ENCODE measurements at places on chromosomes 3 and 15.

DNA sequence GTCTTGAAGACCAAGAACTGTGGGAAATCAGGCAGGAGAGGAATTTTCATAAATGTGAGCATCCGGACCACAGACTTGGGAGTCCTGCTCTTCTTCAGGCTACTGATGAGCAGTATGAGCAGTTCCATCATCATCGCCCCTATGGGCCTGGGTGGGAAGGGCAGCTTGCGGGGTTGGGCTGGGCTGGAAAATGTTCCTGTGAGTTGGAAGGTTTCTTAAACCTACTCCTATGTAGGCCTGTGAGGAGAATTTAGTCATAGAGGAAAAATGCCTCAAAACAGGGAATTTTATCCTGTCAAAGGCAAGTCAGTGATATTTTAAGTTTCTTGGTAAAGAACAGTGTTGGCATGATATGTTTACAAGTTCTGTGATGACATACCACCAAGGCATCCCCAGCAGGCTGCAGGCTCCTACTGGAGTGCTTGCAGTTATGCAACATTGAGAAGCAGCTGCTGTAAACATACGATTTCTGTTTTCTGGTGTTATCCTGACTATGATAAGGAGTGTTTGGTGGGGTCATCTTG, 10.3 kb downstream of the MASP1 start:
- DNase-seq, result no peak

DNA sequence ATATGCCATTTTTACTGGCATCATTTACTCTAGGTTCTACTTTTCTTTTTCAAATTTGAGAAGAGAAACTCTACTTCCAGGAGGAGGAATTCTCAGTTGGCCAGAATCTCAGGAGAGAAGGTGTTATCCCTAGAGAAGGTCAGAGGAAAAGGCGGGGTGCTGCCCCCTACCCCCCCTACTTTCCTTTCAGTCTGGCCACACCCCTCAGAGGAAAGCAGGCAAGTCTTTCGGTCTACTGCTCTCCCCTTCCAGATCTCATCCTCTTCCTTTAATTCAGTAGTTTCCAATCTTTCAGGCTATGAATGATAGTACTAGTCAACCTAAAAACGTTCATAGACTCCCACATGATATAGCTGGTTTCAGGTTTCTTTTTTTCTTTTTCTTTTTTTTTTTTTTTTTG, 366.5 kb upstream of the TBL1XR1 start:
- no peak for DNase-seq

DNA sequence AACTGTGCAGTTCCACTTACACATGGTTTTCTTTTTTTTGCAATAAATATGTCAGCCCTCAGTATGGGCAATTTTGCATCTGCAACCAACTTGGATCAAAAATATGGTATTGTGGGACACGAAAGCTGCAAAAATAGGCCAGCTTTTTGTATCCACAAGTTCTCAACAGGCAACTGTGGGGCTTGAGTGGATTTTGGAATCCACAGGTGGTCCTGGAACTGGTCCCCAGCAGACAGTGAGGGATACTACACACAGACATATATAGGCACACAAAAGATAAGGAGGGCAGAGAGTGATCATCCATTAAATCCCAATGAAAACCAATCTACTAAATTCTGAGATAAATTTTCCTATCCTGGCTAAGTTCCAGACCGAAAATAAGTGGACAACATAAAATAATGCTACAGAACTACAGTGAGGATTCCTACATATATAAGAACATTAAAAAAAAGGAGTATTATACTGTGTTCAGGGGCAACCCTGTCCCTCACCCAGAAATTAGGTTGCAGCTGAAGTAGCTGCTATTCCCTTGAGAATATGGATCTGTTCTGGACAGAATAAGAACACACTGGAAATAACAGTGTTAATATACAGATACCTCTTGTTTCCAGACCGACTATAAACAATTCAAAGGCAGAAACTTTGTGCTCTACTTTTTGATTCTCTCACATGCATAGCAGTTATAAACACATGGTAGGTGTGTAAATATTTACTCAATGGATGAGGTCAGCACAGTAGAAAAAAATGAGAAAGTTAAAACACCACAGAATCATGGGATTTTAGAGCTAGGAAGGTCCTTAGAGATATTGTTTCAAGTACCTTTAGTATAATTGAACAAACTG, 25.4 kb downstream of the DENND4A start:
- no peak for DNase-seq

GRCh38 chr3:12198301-12198700, 39.6 kb upstream of the TIMP4 start:
- no peak for DNase-seq

- DNase-seq, result no peak
These were observed 32.3 kb upstream of the MAP3K13 start for GRCh38 chr3:185330644-185331043.

GRCh38 chr15:48963524-48964113, at the start of gene SHC4:
SHC4 (minus strand) TSS chr15:48963919; CDS start chr15:48963015, 904 bp downstream.
- DNase-seq, result no peak

- no peak for DNase-seq
These were observed 293.8 kb downstream of the ROBO1 start for GRCh38 chr3:79473993-79474392.

GRCh38 chr15:98965597-98965996, 42.0 kb downstream of the PGPEP1L start:
- no peak for DNase-seq

DNA sequence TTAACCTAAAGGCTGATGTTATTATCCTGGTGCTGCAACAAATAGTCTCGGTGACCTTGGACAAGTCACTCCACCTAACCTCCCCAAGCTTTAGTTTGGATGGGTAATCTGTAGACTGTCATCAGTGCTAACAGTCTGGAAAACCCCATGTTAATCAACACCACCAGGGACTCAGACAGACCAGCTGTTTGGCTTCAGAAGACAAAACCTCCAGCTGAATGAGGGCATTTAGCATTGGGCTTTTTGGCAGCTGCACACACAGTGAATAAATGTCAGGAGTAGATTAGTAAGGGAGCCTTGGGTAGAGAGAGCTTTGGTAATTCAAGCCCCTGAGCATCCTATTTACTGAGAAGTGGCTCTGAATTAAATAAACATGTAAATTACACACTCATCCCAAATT, 24.9 kb upstream of the C3orf80 start:
- no peak for DNase-seq

GRCh38 chr3:109910772-109911171, 573.4 kb upstream of the DPPA4 start:
- no peak for DNase-seq

GRCh38 chr15:65619626-65620290, 2.0 kb upstream of the SLC24A1 start:
- DNase-seq, result no peak

- DNase-seq, result no peak
These were observed 10.8 kb downstream of the NMD3 start for GRCh38 chr3:161231861-161232260.

- DNase-seq, result no peak
These were observed 163.6 kb downstream of the CTNNB1 start for GRCh38 chr3:41362638-41363559.

- no peak for DNase-seq
These were observed 107.0 kb downstream of the PTPRG start for GRCh38 chr3:61668317-61668864.

DNA sequence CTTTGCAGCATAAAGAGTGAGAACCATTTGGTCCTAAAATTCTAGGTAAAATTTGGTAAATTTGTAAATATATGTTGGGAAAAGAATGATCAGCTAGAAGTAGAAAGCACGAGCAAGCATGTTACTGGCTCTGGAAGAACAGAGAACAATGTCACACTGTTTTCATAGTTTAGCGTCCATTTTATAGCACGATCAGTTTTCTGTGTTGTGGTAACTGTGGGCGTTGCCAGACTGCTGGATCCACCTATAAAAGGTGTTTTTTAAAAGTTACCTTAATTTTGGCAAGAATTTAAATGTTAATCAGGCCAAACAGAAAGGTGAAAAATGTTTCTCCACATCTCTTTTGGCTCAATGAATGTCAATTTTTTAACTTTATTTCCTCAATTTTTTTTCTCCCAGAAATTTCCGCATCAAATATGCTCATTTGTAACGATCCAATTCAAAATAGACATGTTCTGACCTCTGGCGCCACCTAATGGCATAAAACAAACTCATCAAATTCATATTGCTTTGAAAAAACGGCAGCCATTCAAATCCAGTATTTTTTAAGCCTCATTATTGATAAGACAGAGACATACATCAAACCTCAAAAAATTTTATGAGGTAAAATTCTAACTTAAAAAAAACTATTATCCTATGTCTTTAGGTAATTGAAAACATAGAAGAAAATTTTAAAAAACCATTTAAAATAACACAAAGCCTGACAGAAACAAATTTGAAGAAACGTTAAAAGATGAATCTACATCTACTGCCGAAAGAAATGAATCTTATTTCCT, 5.5 kb upstream of the GP5 start:
- DNase-seq, result no peak

DNA sequence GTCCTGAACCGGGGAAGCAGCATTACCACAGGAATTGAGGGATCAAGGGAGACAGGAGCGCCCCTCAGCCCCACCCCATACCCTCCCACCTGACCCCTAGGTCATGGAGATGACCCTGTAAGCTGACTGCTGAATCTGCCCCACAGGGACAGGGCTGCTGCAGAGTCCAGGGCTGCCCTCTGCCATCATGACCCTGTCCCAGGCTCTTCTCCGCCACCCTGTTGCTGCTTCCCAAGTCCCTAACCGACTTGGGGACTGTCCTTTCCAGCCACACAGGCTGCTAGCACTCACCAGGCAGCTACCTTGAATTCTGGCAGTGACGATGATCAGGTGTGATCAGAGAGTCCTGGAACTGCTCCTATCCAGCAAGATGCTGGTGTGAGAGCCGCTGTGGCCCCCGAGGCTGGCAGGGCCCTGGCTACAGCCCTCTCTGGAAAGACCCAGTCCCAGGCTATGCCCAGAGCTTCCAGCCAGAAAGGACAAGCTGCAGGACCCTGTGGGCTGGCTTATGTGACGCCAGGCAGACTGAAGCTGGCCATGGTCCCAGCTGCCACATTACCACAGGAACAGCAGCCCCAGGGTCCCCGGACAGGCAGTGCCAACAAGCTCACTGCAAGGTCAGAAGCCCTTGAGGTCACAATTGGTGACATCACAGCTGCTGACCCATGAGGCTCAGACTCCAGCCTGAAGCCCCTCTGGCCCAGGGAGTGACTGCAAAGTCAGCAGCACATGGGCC, at the start of gene C3orf22:
Gene C3orf22, minus strand, starts transcription at position 597 of the 736 bp plus-strand sequence. CDS start 5,542 bp downstream, outside the sequence.
- DNase-seq, result no peak

- no peak for DNase-seq
These were observed 177.9 kb downstream of the OSBPL10 start for GRCh38 chr3:31802981-31803740.

GRCh38 chr3:195247863-195248189, 23.1 kb downstream of the XXYLT1 start:
- no peak for DNase-seq

DNA sequence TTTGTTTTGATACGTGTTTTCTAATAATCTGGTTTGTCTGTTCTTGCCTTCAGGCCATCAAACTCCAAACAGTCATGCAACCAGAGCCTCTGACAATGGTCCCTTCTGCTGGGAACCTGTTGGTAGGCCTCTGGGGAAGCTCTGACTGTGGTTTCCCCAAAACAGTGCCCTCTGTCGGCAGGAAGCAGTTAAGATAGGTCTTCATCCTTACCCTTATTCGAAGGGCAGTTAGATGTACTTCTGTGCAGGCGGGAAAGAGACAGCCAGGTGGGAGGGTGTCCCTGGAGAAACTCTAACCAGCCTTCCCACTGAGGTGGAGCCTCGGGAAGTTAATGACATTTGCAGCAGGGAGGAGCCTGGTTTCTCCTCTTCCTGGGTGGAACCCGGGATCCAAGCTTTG, 81.6 kb upstream of the CHMP2B start:
- DNase-seq, result no peak

- no peak for DNase-seq
These were observed 162.8 kb upstream of the PEX5L start for GRCh38 chr3:180199417-180199995.

GRCh38 chr15:100250176-100250800, 91.5 kb downstream of the ADAMTS17 start:
- no peak for DNase-seq

GRCh38 chr15:74428442-74428787, 5.3 kb downstream of the SEMA7A start:
- no peak for DNase-seq

- no peak for DNase-seq
These were observed 43.7 kb upstream of the POLR2M start for GRCh38 chr15:57662802-57663201.

DNA sequence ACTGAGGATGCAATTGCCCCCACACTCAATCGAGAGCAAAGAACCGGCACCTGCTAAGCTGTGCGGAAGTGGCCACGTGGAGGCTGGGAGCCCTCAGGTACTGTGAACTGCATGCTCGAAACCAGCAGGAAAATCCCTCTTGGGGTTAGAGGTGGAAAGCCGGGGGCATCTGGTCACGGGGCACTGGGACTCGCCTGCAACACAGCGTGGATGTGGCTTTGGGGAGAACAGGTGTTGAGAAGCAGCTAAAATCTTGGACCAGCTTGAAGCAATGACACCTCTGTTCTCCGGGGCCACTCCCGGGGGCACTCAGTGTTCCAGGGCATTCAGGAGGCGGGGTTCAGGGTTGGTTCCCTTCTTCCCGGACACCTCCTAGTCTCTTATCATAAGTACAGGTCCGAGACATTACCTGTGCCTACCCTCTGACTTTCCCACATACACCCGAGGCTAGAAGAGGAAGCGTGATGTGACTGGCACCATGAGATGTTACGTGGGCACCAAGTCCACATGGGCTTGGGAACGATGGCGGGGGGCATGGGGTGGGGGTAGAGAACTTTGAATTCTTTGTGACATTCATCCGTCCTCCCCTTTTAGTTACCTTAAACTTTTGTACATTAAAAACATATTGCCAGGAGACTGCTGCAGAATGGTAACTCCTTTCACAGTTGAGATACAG, 172.0 kb downstream of the ADAMTS17 start:
- no peak for DNase-seq

DNA sequence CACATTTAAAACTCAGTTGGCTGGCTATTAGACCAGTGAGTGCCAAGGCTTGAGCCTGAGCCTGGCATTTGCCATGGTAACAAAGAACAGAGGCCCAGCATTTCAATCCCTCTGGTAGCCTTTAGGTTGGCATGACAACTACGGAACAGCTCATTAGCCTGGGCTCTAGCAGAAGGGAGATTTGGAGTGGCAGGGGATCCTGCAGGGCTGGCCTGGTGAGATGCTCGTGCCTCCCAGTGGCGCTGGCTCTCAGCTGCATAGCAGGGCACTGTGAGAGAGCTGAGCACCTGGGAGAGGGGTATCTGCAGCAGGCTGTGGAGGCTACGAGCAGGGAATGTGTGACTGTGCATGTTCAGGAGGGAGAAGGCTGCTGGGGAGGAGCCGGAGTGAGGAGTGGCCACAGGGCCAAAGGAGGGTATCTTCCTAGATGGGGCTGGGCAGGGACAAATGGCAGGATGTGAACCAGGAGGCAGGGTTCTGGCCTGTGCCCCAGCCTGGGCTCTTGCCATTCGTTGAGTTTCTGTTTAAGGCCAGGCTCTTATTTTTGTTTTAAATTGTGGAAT, 5.6 kb upstream of the ABTB1 start:
- no peak for DNase-seq

- no peak for DNase-seq
These were observed 37.7 kb downstream of the PLD1 start for GRCh38 chr3:171772427-171773056.

- DNase-seq, result no peak
These were observed 42.2 kb downstream of the GMPS start for GRCh38 chr3:155912579-155913190.

Measured in stimulated activated CD4-positive, alpha-beta T cell treated with anti-CD3 and anti-CD28 coated beads, Interleukin-15, amount 100 ng/mL, for 1 hour (primary cell).